Glomerular endothelial cell (primary cell): ENCODE measurements at places on chromosomes 2 and 18. TPM values are rescaled to one million over a fixed set of nuclear protein-coding genes. Genes with fewer than 3 reads are reported as not detected.

DNA sequence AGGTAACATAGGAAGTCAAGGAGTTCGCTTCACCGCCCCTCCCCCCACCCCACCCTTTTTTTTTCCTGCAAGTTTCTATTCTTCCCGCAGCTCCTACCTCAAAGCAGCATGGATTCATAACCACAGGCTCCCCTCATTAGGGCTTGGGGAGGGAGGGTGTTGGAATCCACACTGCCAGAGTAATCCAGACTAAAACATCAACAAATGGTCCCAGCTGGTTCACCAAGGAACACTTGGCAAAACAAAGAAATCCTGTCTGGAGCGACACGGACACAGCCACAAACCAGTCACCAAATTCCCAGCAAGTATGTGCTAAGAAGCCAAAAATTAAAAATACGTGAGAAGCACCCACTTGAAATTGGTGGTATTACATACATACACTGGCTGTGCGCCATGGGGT lies 106.9 kb upstream of the PPP1CB start:
- DNase-seq, result no peak

GRCh38 chr2:138066139-138066806 lies 102.0 kb downstream of the HNMT start:
- DNase-seq, result no peak

GATA6 gene
- 7.0 and 18.1 TPM in 2 replicates for total RNA-seq

KCNK3 gene
- total RNA-seq, result 0.53 and 1.3 TPM in 2 replicates

NHEJ1 gene
- 18.3 and 21.0 TPM in 2 replicates for total RNA-seq

SKA1 gene
- 1.7 and 9.8 TPM in 2 replicates for total RNA-seq

KIF1A gene
- 0.97 and 1.2 TPM in 2 replicates for total RNA-seq

RAPGEF4 gene
- total RNA-seq, result 4.5 and 5.1 TPM in 2 replicates
